ENCODE measurements at places on chromosomes 3 and 15.

DNA sequence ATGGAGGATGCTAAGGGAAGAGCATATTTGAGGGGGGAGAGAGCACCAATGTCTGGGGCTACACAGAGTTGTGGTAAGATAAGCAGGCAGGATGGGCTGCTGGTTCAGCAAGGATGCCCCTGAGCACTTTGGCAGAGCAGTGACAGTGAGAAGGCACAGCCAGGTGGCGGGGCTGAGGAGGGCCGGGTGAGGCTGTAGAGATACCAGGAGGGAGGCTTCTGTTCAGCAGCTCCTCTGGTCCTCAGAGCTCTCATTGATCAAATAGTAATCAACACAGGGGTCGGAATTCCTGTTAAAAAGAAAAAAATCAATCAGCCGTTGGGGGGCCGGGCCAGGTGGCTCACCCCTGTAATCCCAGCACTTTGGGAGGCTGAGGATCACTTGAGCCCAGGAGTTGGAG lies 11.5 kb upstream of the XIRP1 start:
- no peak for DNase-seq

DNA sequence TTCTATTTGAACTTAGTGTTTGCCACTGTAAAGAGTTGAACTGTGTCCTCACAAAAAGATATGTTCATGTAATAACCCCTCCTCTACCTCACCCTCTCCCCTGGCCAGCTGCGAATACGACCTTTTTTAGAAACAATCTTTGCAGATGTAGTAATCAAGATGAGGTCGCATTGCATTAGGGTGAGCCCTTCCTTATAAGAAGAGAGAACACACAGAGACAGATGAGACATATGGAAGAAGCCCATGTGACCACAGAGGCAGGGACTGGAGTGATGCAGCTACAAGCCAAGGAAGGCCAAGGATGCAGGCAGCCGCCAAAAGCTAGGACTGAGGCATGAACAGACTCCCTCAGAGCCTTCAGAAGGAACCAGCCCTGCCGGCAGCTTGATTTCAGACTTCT lies 27.6 kb downstream of the GPR176 start:
- no peak for DNase-seq

GRCh38 chr3:192215-192929 lies 4.2 kb upstream of the CHL1 start:
- no peak for DNase-seq

DNA sequence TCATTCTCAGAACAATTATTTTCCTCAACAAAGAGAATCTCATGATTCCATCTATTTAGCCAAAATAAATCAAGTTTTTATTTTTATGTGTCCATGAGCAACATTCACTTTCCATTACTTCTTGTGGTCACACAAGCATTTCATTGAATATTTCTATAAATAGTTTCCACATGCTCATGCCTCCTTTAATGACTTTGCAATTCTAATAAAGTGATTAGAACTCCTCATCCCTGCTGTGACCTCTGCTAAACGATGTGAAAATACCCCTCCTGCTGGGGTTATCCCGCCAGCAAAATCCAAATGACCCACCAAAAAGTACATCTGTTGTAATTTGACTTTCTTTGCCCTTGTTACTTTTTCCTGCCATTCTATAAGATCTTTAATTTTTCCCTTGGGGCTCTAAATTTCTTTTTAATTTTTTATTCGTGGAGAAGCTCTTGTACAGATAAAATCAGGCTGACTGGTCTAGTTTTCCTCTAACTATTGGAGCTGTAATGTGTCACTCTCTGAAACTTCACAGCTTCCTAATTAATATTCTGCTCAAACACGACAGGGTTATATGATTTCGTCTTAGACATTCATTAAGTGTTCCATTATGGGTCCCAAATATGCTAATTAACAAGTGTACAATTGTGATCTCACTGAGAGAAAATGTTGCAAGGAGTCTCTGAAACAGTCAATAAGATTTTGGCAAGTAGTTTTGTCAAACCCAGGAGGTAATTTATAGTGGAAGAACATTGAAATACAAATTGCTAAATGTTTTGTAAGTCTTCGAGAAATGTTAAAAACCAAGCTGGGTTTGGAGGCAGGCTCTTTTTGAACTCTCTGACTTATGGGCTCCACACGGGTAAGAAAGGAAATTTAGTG lies 533.1 kb upstream of the NAALADL2 start:
- no peak for DNase-seq

- no peak for DNase-seq
Measured at GRCh38 chr3:180283251-180283650, 246.5 kb upstream of the PEX5L start.

- no peak for DNase-seq
Measured at GRCh38 chr15:49622561-49622960, 1.7 kb downstream of the DTWD1 start.

Measured in CD4-positive, alpha-beta T cell treated with Interleukin-17A for 1 hour (primary cell).